ENCODE measurements at places on chromosomes 11 and 22.

- DNase-seq = no peak
These were observed 560.8 kb downstream of the BRD1 start for GRCh38 chr22:49266561-49267519.

GRCh38 chr22:50304528-50305392, 2.7 kb downstream of the PLXNB2 start:
- DNase-seq = no peak

GRCh38 chr11:134261626-134262488, 8.5 kb downstream of the ACAD8 start:
- no peak for DNase-seq

DNA sequence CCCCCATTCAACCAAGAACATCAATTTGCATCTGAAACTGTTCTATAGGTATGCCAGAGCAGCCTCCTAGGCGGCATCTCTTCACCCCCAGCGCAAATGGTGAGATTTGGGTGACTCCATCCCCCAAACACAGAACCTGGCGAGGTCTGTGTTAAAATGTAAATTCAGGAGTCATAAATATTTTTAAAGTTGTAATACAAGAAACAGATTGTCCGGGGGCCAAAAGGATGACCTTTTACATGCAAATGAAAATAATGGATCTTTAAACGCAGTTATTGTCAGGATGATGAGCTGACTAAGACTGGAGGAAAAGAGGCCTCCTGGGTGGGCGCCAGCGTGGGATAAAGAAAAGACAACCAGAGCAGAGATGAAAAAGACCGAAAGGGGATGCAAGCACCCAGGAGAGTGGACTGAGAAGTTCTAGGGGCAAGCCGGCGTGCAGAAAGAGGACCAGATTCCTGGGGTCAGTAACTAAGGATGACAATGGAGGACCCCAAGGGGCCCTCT, 16.0 kb upstream of the ADA2 start:
- DNase-seq = no peak

- DNase-seq = no peak
These were observed 10.4 kb upstream of the LINC01488 start for GRCh38 chr11:69470793-69471728.

DNA sequence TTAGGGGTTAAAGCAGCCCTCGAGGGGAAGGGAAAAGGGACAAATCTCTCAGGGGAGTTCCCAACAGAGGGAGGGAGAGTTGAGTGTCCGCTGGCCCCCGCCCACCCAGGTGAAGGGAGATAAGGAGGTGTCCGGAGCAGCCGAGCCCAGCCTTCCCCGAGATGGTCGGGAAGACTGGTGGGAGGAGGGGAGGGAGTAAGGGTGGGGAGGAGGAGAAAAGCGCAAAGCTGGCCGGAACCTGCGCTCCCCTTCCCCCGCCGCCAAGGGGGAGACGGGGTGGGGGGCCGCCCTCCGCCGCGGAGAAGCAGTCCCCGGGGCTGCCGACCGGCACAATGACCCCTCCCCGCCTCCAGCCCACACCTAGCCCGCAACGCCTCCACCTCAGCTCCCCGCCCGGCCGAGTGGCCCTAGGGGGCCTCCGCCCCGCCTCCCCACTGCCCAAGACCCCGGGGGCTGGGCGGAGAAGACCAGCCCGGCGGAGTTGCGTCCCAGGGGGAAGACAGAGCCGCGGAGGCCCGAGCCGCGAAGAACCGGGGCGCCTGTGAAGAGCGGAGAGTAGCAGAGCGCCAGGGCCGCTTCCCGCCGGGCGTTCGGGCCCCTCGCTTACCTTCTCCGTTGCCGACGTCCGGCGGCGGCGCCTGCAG, 479 bp downstream of the RSF1 start:
- DNase-seq = no peak

- DNase-seq = peak; percentile 57
These were observed 34.6 kb downstream of the EHF start for GRCh38 chr11:34655335-34656008.

DNA sequence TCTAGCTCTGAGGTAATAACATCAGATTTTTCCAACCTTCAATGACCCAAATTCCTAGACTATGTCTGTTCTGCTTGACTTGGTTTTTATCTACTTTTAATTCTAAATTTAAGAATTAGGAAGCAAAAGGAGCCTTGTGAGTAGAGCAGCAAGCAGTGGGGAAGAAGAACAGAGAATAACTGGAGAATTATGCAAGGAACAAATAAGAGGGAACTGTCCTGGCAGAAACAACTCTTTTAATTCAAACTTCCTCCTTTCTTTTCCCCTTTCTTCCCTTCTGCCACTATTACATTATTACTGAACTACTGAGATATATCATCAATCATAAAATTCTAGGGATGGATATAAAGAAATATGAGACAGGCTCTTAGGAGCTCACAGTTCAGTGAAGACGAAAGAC, 276.1 kb downstream of the SBF2 start:
- no peak for DNase-seq

DNA sequence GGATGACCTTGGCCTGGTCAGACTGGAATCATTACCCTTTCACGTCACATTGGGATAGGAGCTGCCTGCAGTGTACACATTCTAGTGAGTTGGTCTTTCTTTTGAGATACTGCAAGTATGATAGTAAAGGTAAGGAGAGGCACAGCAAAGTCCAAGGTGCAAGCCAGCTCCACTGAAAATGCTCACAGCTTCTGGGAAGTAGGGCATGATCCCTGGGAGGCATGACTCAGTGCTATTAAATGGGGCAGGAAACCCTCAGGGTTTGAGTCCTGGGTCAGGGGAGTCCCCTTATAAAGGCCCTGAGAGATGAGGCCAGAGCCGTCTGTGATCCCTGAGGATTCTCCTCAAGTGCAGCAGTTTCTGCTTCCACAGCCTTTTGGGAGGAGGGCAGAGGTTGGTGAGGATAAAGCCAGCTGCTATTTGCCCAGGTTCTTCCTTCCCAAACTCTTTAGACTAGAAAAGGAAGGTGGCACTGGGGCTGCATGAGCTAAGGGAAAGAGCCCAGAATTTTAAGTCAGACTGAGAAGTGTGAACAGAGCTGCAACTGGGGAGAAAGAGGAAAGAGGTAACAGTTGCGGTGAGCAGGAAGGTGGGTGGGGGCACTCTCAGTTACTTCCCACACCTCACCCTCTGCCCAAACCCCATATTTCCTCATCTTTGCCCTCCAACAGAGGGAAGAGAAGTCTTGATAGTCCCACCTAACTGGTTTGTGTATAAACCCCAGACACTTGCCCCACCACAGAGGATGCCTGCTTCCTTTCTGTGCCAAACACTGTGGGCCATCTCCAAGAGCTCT, 14.4 kb upstream of the OR52K1 start:
- no peak for DNase-seq

DNA sequence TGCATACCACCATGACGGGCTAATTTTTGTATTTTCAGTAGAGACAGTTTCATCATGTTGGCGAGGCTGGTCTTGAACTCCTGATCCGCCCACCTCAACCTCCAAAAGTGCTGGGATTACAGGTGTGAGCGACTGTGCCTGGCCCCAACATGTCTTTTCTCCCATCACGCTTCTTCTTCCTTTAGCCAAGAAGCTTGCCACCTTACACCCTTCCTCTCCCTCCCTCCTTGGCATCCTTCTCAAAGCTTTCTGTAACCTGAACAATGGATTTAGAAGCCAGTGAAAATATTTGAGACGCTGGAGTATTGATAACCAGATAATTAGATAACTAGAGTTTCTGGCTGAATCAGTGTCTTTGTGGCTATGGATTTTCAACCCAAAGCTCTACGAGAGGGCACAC, 11.3 kb upstream of the NNMT start:
- DNase-seq = no peak

- DNase-seq = no peak
These were observed 8.2 kb downstream of the ARHGEF12 start for GRCh38 chr11:120344302-120345004.

DNA sequence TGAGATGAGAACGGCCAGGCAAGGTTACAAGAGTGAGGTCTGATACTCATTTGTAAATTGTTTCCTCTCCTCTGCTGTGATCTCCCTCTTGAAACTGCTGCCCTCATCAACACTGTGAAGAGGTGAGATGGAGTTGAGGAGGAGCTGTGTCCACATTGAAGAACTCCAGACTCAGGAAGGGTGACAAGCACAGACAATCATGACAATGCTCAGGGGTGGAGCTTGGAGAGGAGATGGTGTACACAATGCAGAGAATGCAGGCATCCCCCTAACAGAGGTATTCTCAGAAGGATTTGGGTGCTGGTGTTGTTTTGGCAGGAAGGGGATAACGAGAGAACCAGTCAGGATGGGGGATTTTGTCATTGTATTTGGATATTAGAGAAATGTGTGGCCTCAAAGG, 21.5 kb upstream of the MMP7 start:
- no peak for DNase-seq

- peak; percentile 74 for DNase-seq
These were observed 734.7 kb downstream of the KCNA4 start for GRCh38 chr11:29282088-29282487.

GRCh38 chr11:80925321-80925720, 1484.5 kb upstream of the TENM4 start:
- no peak for DNase-seq

DNA sequence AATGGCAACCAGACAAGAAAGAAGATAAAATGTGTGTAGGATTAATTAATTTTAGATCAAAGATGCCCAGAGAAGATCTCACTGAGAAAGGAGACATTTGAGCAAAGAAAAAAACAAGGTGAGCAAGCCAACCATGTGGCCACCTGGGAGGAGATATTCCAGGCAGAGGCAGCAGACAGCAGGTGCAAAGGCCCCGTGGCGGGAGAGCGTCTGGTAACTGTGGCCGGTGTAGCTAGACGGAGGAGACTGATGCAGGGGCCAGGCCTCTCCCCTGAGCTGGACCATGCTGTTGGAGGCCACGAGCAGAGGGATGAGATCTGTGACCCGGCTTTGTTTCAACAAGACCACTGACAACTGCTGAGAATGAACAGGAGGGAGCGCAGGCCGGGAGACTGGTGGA, 23.6 kb downstream of the NECTIN1 start:
- DNase-seq = no peak

DNA sequence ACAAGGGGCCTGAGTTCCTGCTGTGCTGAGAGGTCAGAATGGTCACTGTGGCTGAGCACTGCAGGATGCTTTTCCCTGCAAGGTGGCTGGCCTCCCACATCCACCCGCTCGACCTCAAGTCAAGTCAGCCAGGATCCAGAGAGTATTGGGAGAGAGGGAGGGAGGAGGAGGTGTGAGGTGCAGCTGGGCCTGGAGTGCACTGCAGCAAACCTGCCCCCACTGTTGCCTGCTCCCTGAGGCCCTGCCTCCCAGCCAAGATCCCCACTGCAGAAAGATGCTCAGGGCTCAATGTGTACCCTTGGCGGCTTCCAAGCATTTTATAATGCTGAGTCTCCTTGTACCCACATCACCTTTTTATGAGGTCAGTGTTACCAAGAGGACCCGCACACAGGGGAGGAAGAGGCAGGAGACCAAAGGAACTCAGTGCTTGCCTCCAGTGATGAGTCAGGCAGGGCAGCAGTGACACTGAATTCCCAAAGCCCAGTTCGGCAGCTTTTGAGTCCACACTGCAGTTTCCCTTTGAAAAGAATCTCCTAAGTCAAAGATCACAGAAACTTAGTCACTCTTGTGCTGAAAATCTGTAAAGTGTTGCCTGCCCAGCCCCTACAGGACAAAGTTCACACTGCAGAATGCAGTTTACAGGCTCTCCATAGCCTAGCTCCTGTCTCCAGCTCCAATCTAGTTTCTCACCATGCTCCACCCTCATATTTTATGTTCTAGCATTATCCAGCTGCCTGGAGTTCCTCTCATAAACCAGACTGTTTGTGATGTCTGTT, 3.1 kb downstream of the ENDOD1 start:
- no peak for DNase-seq

DNA sequence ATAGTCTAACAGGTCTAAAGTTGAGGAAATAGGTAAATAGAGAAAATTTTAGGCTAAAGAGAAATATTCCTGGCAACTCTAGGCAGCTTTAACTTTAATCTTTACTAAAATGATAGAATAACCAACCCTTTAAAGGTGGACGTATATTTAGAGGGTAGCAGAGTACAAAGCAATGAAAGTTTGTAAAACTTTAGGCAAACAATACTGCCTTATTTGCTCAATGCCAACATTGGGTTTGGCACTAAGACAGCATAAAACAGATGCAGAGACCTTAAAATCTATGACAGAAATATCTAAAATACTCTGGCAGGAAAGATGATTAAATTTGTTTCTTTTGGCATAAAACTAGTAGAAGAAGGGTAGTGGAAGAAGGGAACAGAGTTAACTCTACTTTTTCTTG, 70.7 kb downstream of the EMSY start:
- DNase-seq = no peak

- no peak for DNase-seq
These were observed 1.2 kb downstream of the ALDH3B1 start for GRCh38 chr11:68011051-68011943.

- DNase-seq = no peak
These were observed 54.1 kb upstream of the SLC25A1 start for GRCh38 chr22:19232623-19233022.

- no peak for DNase-seq
These were observed 57.5 kb downstream of the RPL27A start for GRCh38 chr11:8740129-8740528.

GRCh38 chr11:14258221-14258935, 100.6 kb downstream of the RRAS2 start:
- DNase-seq = no peak

GRCh38 chr11:63444160-63444559, 46.8 kb downstream of the PLAAT5 start:
- DNase-seq = no peak

- no peak for DNase-seq
These were observed 2.8 kb upstream of the TNFRSF13C start for GRCh38 chr22:41929418-41929810.

DNA sequence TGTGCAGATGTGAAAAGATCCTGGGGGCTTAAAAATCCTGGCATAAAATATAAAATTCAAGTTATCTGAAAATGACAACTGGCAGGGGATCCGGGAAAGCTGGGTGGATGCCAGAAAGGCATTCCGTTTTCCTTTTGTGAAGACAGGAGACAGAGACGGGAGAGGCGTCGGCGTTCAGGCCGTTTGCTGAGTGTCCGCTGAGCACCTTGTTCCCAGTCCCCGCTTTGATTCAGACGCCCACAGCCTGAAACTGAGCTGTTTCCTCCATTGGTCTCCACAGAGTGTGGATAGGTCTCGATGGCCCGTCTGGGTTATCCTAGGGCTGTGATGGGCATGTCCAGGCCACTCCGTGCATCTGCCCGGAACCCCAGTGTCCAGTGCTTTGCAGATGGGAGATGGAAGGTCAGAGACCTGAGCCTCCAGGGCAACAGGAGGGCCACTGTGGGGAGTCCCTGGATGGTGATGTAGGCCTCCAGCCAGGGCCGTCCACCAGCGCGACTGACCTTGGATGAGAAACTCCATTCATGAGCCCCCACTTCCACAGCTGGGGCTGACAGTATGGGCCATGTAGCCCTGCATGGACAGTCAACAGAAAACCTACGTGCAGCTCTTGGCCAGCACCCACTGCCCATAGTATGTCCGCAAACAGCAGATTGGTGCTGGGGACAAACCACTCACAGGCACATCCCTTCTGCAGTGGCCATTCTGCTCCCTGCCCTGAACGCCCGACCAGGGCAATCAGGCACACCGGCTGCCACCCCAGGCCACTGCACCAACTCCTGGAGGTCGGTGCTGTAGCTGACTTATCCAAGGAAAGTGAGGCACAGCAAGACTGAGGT, 11.6 kb downstream of the MRGPRF start:
- no peak for DNase-seq
